Germinal center (tissue), 1 donor: ENCODE measurements at places on chromosomes 4 and X.

DNA sequence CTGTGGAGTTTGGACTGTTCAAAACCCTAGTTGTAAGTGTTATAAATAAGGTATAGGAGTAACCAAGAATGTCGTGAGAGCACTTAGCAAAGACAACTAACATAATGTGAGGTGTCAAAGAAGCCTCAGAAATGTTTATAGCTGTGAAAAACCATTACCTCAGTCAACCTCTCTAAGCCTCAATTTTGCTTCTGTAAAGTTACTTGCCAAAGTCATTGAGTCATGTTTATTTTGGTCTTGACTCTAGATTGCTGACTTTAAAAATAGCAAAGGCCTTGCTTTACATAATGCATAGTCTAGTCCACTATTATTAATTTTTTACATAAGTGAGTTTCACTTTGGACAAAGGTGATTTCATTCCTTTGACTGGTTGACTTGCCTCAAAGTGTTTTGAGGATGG is 257.6 kb upstream of the CXXC4 start:
- no peak for DNase-seq

DNA sequence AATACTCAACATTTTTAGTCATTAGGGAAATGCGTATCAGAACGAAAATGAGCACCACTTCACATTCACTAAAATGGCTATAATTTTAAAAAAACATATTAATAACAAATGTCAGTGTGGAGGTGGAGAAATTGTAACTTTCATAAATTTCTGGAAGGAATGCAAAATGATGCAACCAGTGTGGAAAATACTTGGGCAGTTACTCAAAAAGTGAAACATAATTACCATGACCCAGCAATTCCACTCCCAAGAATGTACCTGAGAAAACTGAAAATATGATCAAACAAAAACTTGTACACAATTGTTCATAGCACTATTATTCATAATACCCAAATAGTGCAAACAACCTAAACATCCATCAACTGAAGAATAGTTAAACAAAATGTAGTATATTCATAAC is 76.1 kb upstream of the FAM241A start:
- no peak for DNase-seq

DNA sequence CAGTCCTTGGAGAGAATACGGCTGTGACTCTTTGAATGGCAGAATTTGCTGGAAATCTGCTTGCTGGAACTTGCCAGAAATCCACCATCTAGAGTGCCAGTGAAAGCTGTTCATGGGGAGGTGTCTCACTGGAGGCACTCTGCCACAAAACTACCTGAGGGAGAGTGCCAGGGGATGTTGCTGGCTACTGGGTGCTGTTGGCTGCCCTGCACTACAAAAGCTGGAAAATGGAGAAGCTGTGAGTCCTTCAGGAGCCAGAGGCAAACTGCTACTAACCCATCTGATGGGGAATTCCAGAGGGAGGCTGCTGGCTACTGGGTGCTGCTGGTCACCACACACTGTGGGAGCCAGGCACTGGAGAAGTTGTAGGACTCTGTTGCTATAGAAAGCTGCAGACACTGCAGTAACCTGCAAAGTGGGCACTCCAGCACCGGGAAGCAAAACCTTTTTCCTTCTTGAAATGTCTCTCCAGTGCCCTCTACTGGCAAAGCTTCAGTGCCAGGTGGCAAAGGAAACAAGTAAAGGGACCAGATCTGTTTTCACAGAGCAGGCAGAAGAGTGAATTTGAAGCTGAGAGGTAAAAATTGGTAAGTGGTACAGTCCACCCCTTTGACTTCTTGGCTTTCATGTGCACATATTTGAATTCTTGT is 47.8 kb upstream of the HSD17B10 start:
- DNase-seq, result peak; percentile 26

GRCh38 chrX:102599084-102599950 is at the start of gene ARMCX5:
ARMCX5 (plus strand) TSS chrX:102599515; CDS start chrX:102602142, 2,627 bp downstream.
- DNase-seq, result peak; percentile 34

DNA sequence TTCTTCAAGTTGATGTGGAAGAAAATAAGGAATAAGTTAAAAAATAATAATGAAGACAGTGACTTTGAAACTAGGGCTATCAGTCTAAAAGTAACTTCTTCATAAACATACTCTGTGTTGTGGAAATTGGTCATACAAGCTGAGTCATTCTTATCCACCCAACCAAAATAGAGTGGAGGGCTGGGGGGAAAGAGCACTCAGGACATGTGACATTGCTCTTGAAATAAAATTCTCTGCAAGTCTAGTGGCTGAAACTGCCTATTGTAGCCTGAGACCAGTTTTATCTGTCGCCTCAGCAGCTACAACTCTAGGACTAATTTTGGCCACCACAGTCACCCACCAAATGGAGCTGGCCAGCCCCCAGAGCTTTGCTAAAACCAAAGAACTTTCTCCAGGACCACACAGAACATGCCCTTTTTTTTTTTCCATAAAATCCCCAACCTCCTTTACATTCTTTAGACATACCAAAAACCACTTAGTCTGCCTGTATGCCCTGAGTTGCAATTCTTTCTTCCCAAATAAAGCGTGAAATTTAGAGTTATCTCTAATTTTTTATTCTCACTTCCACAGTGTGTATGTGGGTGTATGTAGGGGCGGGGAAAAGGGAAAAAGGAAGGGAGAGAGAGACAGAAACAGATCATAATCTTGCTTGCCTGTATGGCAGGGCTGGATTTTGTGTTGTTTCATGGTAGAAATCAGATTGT is 23.0 kb upstream of the SLC25A4 start:
- DNase-seq, result no peak

DNA sequence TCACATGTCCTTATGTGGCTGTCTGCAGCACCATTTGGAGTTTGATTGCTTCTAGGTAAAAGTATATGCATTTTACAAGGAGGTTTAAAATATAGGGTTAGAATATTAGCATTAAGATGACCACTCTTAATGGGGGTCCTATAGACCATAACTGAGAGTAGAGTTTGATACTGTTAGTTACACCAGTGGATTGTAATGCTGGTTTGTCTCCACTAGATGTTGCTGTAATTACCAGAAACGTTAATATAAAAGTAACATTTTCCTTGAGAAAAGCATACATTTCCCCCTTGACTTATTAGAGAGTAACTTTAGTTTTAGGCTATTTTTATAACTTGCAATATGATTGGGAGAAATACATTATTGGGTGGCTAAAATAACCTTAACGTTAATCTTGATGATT is 93.0 kb downstream of the ZXDA start:
- DNase-seq, result no peak

GRCh38 chr4:39637586-39638353 is 895 bp downstream of the SMIM14 start:
- peak; percentile 37 for DNase-seq

DNA sequence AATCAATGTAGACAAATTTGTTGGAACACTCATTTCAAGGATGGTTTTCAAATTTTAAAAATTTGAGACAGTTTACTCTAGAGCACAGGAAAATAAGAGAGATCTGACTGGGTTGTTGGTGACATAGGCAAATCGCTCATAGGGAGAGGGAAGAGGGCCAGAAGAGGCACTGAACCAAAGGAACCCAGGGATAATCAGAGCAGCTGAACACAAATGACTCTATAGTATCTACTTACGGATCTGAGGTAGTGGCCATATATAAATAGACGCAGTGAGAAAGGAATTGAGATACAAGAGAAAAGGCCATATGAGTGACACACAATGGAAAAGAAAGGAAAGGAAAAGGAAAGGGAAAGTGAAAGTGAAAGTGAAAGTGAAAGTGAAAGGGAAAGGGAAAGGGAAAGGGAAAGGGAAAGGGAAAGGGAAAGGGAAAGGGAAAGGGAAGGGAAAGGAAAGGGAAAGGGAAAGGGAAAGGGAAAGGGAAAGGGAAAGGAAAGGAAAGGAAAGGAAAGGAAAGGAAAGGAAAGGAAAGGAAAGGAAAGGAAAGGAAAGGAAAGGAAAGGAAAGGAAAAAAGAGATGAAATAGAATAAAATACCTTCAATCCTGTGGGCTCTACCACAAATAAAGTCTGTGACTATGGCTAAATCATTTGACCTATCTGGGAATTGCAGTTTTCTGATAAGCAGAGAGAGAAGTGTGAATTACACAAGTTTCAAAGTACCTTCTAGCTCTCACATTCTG is 759.2 kb downstream of the DMD start:
- no peak for DNase-seq

DNA sequence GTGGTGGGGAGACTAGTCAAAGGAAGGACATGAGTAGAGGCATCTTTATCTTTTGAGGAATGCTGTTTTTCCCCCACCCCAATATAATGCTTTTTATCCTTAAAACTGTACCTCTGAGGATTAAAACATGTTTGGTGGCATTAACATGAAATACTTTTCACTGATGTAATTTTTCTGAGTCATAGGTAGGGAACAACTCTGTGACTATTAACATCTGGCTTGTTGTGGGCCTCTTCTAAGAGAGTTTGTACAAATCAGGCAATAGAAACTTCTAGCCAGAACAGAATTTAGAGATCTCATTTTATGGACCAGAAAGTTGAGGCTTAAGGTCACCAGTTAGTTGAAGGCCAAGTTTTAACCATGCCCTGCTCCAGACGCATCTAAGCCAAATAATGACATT is 207.6 kb downstream of the SOX3 start:
- DNase-seq, result no peak

GRCh38 chr4:1864076-1865008 is 6.9 kb upstream of the NSD2 start:
- no peak for DNase-seq

- DNase-seq, result no peak
These were observed 234.6 kb downstream of the SLC7A11 start for GRCh38 chr4:138007572-138007971.

- DNase-seq, result no peak
These were observed 57.5 kb upstream of the GC start for GRCh38 chr4:71841336-71841735.

DNA sequence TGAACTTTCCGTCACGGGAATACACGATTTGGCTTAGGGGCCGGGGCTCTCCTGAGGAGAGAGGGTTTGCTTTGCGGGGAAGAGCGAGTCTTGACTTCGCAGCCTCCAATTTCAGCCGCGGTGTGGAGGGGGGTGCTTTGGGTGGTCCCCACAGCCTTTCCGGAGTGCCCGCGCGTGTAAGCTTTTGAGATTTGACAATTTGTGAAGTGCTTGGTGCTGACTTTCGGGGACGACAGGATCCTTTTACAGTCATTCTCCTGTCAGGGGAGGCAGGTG is 355 bp downstream of the SCML1 start:
- peak; percentile 4 for DNase-seq

GRCh38 chr4:5773271-5773555 is 62.2 kb downstream of the EVC start:
- no peak for DNase-seq

DNA sequence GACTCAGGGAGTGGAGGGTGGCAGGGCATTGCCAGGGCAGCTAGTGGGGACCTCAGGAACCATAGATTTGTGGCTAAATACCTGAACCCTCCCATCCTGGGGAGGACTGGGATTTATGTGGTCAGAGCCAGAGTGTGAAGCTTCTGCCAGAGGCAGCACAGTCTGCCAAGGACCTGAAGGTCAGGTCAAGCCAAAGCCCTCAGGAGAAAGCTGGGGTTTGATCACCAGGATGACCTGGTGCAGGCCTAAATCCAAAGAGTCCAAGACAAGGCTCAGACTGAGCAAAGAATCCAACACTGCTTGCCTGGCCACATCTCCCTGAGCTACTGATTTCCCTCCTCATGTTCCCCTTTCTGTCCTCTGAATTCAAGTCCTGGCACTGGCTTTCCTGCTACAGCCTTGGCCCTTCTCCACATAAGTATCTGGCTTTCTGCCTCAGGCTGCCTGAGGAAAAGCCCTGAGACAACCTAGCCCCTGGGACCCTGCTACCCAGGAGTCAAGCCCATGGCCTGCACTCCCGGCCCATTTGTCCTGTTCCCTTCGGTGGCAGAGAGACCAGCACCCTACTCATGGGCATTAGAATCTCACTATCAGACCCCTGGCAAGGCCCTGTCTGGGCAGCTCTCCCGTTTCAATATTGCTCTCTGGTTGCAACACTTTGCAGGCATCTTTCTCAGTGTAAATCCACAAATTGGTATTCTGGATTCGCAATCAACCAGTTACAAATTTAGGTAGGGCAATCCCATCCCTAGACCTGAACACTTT is 39.3 kb upstream of the SLC25A43 start:
- DNase-seq, result no peak
